ENCODE measurements at places on chromosomes 12 and 14.

- DNase-seq, result no peak
These were observed 83.3 kb downstream of the PLEKHG7 start for GRCh38 chr12:92786045-92786444.

DNA sequence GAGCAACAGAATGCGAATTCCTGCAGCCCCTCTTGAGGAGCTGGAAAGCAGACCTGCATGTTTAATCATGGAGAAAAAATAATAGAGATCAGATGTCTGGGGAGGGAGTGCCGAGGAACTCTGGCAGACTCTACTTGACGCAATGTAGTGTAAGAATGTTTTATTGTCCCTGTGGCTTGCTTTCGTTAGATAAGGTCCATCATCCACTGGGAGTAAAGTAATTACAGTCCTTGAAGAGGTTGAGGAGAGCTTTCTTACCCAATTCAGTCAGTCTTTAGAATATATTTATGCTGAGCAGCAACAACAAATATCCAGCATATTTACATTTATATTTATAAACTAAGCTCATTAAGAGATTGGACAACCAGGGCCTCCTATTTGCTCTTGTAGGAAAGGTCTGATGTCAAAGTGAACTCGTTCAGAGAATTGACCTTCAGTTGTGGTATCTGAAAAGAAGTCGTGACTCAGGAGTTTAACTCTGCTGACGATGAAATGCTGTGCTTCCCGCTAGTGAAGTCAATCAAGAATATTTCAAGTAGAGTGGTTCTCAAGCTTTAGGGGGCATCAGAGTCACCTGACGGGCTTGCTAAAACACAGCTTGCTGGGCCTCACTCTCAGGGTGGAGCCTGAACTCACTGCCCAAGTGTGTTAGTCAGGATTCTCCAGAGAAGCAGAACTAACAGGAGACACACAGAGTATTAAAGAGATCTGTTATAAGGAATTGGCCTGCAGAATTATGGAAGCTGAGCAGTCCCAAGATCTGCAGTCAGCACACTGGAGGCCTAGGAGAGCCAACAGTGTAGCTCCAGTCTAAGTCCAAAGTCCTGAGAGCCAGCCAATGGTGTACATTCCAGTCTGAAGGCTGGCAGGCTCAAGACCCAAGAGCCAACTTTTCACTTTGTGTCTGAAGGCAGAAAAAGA, 139.3 kb upstream of the LMNTD1 start:
- DNase-seq, result no peak

GRCh38 chr14:36866867-36867266, 205.2 kb downstream of the PAX9 start:
- DNase-seq, result no peak

DNA sequence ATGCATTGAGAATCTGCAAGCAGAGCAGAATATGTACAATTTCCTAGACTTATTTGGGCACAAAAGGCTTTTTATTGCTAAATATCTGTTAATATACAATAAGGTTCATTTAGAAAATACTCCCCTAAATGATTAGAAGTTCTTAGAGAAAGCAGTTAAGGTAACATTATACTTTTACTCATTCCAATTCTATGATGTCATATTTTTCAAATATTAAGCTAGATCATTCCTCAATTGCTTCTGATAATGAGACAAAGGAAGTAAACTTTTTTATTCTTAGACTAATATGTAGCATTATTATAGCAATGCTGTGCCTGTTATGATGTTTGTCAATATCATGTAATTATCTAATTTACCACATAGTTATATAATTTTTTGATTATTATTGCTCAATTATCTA, 447.0 kb downstream of the SLC16A7 start:
- no peak for DNase-seq

DNA sequence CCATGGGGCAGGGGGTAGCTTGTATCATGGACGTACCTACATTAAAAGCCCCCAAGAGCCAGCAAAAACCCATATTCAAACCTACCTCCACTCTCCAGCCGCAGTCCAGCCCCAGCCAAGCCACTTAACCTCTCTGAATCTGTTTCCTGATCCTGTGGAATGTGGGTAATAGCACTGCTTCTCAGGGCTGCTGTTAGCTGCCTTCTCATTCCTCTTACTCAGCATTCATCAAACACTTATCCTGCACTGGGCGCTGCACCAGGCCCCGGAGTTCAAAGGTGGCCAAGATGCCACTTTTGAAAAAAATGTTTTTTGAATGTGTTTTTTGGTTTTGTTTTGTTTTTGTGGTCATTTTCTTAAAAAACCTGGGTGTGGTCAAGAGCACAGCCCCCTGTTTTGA, 237.4 kb downstream of the CHST11 start:
- DNase-seq, result no peak

GRCh38 chr12:11891346-11891745, 179.4 kb upstream of the BCL2L14 start:
- no peak for DNase-seq

GRCh38 chr12:54680374-54680773, 32.2 kb upstream of the DCD start:
- peak; percentile 72 for DNase-seq

GRCh38 chr14:24828486-24828885, 194.5 kb upstream of the GZMB start:
- no peak for DNase-seq

DNA sequence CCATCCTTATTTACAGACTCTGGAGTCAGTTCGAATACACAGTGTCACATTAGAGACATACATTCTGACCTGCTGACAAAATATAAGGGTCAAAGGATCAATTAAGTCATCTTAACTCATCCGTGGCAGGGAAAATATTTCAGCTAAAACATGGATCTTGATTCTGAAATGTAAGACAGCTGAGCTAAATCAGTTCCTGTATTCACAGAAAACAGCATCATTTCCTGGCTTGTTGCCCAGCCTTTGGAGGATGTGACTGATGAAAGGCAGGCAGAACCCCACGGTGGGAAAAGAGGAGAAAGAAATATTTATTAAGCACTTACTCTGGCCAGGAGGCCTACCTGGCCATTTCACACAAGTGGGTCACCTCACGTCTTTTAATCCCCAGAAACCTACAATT, 101.9 kb downstream of the GAS2L3 start:
- DNase-seq, result no peak
